ENCODE measurements at places on chromosomes 3 and 15.

GRCh38 chr3:169668072-169668956, 4.8 kb upstream of the MECOM start:
- DNase-seq: peak; percentile 45

DNA sequence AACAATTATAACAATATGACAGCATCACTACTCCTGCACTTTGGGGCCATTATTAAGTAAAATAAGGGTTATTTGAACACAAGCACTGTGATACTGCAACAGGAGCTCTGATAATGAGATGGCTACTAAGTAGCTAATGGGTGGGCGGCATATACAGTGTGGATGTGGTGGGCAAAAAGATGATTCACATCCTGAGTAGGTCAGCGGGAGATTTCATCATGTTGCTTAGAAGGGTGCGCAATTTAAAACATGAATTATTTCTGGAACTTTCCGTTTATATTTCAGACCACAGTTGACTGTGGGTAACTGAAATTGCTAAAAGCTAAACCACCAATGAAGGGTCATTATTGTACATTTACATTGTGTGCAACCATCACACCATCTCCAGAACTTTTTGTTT, 42.3 kb downstream of the FBXO22 start:
- DNase-seq: peak; percentile 85

DNA sequence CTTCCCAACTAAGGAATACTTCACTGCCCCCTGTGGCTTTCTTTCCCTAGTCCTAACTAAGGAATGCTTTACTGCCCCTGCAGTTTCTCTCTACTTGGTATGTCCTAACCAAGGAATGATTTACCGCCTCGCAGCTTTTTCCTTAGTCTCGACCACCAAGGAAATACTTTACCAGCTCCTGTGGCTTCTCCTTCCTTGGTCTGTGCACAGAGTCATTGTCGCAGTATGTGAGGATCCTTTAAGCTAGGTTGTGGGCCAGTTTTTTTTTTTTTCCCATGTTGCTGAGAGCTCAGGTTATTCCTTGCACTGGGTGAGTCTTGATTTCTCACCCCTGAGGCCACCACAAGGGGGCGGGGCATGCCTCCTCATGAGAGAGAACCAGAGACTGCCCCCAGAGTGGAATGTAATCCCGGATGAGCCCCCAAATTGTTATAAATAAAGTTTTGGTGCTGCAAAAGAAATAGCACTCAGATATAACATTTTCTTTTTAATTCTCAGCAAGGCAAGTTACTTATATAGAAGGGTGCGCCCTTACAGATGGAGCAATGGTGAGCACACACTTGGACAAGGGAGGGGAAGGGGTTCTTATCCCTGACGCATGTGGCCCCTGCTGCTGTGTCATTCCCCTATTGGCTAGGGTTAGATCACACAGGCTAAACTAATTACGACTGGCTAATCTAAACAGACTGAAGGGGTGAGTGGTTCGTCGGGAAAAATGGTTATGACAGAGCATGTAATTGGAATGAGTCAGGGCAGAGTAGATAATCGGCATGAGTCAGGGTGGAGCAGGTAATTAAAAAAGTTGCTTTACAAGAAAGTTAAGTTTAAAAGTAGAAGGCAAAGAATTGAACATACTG, 27.0 kb downstream of the NDUFB4 start:
- peak; percentile 56 for DNase-seq

DNA sequence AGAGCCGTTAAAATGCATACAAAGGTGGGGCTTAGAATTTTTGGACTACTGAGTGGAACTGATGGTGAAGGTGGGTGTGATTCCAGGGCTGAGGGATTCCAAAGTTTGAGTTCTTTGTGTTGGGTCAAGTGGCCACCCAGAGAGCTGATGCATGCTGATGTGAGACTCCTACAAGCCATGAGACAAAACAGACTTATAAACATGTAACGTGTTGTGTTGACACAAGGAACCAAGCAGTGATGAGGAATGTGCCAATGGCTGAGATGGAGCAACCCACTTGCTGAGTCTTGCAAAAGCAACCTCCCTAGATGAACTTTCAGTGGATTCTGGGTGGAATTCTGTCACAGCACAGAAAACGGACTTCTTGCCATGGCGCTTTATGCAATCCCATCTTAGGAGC, 289.0 kb downstream of the TLE3 start:
- DNase-seq: peak; percentile 58

DNA sequence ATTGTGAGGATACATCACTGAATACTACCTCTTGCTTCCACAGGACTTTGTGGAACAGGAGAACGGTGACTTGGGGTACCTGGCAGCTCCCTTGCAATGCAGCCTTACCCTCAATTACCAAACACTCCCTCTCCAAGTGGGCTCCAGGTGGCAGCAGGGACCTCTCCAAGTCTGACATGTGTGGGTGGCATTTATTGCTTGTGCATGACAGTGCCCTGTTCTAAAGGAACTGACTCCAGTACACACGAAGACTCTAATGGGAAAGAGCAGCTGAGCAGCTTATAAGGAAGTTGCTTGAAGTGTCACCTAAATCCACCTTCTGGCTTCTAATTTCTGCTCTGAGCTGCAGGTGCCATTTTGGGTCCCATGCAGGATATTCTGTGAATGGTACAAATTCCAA, 174.1 kb upstream of the SLCO3A1 start:
- no peak for DNase-seq

DNA sequence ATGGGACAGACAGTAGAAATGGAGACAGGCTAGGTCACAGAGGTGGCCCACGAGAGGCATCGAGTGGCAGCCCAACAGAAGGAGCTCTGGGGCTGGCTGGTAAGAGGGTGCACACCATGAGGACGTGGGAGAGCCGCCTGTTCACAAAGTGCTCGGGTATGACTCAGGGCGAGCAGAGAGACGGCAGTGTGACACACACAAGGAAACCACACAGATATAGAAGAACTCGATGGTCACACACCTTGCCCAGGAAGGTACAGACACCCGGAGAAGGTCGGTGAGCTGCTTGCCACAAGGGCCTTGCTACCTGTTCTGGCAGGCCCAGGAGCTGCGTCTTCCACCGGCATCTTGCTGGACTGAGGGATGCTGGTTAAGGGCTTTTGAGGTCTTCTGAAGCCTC, 50.2 kb downstream of the CA12 start:
- no peak for DNase-seq

DNA sequence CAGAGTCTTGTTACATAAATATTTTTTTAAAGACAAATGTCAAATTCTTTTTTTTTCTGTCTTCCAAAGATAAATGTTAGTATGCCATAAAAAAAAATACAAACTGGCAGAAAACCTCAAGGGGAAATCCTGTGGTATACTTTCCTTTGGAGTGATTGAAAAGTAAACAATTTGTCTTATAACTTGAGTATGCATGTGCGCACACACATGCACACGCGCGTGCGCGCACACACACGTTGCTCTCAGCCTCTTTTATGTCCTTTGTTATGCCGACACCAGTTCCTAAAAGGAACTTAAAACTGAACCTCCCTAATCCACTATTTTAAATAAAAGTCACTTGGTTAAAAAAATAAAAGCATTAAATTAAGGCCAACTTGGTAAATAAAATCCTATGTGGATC, 58.1 kb downstream of the TGFBR2 start:
- DNase-seq: no peak

GRCh38 chr15:74815121-74815934, 2.7 kb downstream of the LMAN1L start:
- DNase-seq: no peak

DNA sequence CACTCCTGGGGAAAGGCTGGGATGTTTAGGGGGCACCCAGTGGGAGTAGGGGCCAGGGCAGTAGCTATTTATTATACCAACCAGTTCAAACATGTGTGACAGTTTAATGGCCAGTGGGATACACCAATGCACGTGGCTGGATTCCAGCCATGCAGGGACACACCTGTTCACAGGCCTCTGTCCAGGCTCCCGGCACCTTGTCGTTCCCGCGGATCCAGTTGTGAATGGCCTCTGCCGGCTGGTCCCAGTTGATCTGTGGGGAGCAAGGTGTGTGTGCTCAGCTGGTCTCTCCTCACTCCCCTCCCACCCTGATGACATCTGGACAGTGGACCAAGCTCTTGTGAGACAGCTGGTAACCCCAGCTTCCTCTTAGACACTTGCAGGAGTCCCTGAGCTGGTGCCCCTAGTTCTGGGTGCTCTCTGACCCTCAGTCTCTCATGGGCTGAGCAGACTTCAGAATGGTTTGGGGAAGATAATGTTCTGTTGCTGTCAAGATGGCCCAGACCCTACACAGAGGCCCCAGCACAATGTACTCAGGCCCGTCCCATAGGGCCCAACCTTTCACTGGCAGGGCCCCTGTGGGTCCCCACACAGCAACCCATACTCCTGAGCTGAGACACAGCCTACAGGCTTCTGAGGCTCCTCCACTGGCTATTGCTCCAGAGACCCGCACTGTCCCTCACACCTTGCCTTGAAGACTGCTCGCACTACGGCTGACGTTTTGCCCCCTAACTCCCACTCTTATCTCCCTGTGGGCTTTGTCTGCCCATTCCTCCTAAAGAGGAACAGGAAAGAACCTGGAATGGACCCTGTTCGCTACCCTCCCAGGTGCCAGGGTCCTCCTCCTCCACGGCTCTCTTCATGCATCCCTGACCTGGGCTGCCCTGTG, 25.8 kb downstream of the ALDH1L1 start:
- no peak for DNase-seq

- no peak for DNase-seq
Measured at GRCh38 chr3:72580246-72580756, 267.9 kb downstream of the SHQ1 start.

DNA sequence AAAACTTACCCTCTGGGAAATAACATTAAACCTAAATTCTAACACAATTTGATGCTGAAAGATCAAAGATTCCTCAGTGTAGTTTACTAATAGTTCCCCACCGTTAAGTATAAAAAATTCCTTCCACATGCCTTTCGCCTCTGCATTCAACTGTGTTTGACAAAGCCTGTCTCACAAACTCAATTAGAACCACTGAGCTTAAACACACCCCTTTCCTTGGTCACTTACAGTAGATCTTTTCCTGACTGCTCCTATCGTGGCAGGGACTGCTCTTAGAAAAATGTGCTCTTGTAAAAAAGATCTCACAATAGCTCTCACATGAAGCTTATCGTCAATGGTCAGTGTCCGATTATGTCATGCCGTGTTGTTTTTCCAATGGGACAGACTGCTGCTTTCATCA, 8.9 kb upstream of the KBTBD8 start:
- DNase-seq: no peak

GRCh38 chr15:75143738-75144334, 57.8 kb upstream of the C15orf39 start:
- DNase-seq: no peak

- DNase-seq: no peak
Measured at GRCh38 chr15:41562784-41563198, 3.8 kb downstream of the TYRO3 start.

- no peak for DNase-seq
Measured at GRCh38 chr15:68555679-68556037, 23.1 kb upstream of the CORO2B start.

GRCh38 chr15:91311986-91312385, 211.9 kb downstream of the SV2B start:
- no peak for DNase-seq

DNA sequence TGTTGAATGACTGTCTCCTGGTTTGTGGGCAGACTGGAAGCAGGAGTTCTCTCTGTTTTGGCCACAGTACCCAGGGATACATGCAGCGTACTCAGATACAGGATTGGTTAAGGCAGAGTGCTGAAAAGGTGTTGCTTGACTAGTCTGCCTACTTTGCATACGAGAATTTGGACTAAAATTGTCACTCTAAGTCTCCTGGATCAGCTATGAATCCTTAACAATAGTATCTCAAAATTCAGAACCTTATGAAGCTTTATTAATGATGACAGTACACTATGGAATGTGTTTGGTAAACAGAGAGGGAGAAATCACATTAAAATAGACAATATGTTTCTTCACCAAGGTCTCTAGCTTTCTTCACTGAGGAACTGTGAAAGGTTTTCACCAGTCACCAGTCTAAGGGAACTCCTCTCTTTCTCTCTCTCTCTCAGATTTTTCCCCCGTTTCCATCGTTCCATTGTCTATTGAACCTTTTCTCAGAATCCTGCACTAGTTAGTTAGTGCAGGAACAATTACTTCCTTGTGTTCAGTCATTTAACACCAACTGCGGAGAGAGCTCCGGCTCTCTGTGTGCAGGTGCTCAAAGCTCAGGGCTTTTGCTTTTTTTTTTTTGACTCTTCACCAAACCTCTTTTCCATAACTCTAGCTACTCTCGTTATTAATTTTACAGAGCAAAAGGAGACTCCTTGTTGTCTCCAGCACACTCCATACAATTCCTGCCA, 85.9 kb upstream of the FNDC3B start:
- DNase-seq: no peak
